ENCODE measurements at places on chromosomes 5 and 9.

DNA sequence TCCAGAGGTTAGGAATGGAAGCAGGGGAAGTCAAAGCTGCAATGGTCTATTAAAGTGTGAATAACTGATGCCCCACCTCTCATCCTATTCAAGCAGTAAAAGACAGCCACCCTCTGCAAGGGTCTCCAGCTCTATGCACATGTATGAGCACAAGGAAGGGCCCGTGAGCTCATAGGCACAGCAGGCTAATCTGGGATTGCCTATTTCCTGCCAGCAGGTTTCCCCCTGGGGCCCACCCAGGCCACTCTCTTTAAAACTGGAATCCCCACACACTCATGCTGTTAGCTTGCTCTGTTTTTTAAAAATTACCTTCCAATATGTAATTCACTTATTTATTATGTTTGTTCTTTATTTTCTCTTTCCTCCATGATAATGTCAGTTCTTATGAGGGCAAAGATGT is 48.7 kb upstream of the ZNF366 start:
- DNase-seq = no peak

GRCh38 chr5:38008198-38008597 is 168.4 kb upstream of the GDNF start:
- no peak for DNase-seq

DNA sequence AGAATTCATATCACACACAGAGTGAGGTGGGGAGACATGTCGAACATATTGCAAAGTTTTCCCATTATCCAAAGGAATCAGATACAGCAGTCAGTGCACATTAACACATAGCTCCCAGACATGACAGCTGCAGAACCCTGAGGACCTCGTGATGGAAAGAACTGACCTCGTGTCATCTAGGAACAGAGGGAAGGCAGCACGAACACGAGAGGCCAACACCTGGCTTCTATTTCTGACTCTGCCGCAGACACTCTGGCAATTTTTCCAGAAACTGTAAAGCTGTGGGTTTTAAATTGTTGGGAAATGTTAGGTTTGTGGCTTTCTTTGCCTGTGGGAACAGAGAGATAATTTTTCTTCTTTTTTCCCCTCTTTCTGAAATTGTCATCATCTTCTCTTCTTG is 315.0 kb upstream of the PIK3R1 start:
- DNase-seq = no peak

DNA sequence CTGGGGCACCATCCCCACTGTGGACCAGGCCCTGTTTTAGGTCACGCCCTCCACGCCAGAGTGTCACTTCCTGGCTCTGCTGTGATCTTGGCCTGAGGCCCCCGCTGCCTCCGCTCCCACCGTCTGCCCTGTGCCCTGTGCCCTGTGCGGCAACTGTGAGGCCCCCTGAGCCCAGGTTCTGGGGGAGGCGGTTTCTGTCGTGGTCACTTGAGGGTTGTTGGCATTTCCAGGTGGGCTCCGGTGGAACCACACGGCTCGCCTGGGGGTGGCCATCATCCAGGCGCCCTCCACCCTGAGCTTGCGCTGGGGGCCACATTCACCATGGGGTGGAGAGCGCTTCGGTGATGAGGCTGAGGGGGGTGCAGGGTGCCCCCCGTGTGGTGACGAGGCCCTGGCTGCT is 6.6 kb downstream of the DPP7 start:
- DNase-seq = no peak

DNA sequence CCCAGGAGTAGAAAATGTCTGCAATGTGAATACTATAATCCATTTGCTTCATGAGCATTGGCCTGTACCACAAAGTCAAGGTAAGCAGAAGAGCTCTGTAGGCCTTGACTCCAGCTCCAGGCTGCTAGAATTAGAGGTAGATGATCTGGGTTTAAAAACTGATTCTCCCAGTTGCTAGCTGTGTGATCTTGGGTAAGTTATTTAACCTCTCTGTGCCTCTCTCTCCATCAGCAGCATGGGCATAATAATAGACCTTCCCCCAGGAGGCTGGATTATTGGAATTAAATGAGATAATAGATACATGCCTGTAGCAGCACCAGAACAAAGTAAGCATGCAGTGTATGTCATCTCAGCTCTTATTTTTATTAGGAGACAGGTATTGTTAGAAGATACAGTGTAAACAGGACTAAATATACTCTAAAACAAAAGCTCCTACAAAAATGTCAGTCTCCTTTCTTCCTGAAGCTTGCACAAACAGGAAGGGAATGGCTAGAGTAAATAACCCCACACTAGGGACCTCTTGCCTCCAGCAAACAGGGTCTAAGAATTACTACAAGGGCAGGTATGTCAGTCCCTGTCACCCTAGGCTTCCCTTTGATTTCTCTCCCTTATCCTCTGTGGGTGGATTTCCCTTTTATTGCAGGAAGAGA is 57.5 kb downstream of the PSAT1 start:
- DNase-seq = no peak

DNA sequence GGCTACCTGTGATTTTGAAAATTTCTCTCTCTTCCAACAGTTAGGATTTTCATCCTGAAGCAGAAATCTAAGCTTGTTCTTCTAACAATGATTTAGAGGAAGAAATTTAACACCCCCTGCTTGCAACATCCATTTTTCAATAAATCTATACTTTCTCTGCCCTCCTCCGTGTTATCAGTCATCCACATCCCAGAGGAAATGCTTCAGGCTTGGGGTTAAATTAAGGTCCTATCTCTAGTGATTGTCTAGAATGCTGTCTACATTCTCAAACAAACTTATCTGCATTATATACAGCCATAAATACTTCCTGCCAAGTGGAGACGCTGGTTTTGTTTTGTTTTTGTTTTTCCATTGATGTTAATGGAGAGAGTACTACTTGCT is 371.0 kb downstream of the CSNK1G3 start:
- DNase-seq = no peak

GRCh38 chr9:68920921-68921320 is 93.0 kb downstream of the PRKACG start:
- peak; percentile 57 for DNase-seq

- DNase-seq = no peak
These were observed 56.4 kb upstream of the LARP1 start for GRCh38 chr5:154698763-154699162.

GRCh38 chr9:92033991-92034390 is 81.2 kb downstream of the SPTLC1 start:
- DNase-seq = no peak

DNA sequence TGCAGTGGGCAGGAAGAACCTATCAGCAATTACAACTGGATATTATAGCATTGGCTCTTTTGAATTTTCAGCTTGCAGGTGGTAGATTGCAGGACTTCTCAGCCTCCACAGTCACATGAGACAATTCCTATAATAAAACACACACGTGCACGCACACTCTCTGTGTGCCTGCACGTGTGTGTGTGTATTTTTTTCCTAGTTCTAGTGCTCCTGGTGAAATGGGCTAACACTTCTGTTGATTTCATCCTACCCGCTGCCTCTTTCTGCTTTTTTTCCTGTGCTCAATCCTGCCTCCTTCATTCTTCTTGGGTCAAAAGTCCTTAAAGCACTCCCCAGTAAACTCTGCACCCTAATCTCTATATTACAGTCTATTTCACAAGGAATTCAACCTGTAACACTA is 320.1 kb downstream of the OSTF1 start:
- no peak for DNase-seq

DNA sequence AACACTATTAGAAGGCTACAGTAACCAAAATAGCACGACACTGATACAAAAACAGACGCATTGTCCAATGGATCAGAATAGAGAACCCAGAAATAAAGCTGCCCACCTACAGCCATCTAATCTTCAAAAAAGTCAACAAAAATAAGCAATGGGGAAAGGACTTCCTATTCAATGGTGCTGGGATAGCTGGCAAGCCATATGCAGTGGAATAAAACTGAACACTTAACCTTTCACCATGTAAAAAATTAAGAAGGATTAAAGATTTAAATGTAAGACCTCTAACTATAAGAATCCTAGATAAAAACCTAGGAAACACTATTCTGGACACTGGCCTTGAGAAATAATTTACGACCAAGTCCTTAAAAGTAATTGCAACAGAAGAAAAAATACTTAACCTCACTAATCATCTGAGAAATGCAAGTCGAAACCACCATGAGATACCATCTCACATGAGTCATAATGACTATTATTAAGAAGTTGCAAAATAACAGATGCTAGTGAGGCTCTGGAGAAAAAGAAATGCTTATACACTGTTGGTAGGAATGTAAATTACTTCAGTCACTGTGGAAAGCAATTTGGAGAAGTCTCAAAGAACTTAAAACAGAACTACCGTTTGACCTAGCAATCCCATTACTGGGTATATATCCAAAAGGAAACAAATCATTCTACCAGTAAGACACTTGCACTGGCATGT is 203.3 kb upstream of the CDH9 start:
- no peak for DNase-seq

DNA sequence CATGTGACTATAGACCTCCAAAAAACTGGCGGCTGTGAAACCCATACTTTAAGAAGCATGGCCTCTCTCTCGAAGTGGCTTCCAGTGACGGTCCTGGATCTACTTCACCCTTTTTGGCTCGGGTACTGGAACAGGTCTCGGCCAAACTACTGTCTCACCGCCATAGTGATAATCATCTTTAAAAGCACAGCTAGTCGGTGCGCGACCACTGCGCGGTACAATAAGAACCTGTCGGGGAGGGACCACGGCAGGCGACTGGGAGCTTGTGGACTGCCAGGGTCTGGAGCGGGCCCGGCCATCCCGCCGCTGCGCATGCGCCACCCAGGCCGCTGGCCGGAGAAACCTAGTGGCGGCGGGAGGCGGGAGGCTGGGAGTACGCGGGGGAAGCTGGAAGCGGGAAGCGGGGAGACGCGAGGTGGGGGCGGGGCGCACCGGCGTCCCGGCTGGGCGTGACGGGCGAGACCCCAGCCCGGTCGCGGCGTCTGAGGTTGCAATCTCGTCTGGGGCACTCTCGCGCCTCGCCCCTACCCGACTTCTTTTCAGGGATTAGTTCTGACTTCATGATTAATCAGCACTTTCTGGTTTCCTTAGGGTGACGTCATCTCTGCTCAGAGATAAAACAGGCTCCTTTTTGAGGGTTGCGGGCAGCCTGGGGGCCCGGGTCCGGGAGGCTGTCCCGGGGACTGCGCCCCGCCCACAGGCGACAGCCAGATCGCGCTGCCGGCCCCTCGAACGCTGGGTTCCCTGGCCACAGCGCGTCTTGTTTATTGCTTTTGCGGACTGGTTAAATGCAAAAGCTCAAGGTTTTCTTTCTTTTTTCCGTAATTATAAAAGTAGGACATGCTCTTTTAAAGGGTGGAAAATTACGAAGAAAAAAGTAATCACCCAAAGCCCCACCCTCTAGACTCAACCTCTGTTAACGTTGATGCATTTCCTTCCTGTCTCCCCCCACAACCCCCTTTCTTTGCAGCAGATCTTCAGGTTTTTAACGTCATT is 266.8 kb downstream of the CWC27 start:
- peak; percentile 88 for DNase-seq

DNA sequence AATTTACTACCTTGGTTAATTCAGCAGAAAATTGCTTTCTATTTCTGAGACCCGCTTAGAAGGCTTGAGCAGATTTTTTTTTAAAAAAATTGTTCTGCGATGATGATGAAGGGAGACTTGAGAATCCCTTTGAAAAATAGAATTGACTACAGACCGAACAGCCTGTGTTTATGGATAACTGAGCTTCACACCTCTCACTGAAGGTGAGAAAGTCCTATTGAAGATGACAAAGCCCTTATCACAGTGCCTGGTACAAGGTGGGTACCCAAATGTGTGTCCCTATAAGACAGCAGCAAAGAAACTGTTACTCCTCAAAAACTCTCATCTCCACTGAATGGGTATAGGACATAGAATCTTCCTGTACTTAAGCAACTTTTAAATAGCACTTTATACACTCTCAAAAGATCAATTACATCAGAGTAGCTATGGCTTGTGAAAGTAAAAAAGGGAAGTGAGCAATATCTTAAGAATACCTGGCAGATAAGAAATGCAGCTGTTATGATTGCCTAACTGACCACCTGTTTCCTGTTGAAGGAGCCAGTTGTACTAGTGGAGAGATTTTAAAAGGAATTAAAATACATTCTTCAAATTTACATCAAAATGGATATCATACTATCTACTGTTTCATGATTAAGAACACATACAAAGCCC is 419.7 kb downstream of the CHSY3 start:
- DNase-seq = no peak

DNA sequence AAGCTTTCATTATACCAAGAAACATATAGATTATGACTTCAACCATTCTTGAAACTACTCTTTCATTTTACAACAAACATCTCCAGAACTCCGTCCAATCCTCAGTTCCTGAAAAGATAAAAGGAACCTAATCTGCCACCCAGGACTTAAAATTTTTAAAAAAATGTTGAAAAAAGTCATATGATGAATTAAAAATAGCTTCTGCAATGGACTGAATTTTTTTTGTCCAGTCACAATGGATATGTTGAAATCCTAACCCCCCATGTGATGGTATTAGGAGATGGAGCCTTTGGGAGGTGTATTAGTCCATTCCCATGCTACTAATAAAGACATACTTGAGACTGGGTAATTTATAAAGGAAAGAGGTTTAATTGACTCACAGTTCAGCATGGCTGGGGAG is 2.7 kb upstream of the ALDH1A1 start:
- DNase-seq = no peak

- no peak for DNase-seq
These were observed 53.6 kb downstream of the RXRA start for GRCh38 chr9:134379831-134380365.

DNA sequence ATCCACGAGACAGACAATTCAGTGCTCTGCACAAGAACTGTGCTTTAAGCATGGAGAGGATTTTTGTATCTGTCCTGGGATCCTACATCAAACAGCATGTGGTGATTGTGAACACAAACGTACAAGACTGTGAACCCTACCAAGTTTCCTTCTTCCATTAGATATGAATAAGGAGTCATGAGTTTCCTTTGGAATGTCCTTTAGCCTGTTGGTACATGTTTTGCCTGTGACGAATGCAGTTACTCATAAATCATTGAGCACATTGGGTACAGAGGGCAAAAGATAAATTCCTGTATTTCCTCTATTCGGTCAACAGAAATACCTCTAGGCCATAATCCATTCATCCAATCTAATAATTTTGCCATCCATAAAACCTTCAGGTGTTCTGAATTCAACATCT is 61.5 kb downstream of the FXN start:
- no peak for DNase-seq

- no peak for DNase-seq
These were observed 680.0 kb downstream of the SEMA5A start for GRCh38 chr5:8865686-8866374.

GRCh38 chr5:107809201-107810034 is 138.7 kb upstream of the EFNA5 start:
- DNase-seq = no peak

DNA sequence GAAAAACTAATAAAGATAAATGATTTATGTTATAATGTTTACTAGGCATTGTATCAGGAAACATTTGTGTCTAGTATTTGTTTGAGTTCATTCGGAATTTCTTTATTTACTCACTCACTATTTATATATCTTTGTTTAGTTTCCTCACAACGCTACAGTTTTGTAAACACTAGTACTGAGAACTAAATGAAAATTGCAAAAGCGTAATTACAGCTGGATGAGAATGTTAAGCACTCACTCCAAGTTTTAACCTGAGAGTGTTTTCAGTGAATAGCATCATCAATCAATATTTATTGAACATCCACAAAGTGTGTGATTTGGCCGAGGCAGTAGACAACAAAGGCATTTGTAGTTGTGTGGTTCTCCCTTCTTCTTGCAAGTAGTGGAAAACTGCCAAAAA is 969.6 kb upstream of the DMAC1 start:
- DNase-seq = no peak
